ENCODE measurements at places on chromosomes 3 and 15.

GRCh38 chr3:98945101-98945524 lies 43.6 kb upstream of the DCBLD2 start:
- no peak for DNase-seq

DNA sequence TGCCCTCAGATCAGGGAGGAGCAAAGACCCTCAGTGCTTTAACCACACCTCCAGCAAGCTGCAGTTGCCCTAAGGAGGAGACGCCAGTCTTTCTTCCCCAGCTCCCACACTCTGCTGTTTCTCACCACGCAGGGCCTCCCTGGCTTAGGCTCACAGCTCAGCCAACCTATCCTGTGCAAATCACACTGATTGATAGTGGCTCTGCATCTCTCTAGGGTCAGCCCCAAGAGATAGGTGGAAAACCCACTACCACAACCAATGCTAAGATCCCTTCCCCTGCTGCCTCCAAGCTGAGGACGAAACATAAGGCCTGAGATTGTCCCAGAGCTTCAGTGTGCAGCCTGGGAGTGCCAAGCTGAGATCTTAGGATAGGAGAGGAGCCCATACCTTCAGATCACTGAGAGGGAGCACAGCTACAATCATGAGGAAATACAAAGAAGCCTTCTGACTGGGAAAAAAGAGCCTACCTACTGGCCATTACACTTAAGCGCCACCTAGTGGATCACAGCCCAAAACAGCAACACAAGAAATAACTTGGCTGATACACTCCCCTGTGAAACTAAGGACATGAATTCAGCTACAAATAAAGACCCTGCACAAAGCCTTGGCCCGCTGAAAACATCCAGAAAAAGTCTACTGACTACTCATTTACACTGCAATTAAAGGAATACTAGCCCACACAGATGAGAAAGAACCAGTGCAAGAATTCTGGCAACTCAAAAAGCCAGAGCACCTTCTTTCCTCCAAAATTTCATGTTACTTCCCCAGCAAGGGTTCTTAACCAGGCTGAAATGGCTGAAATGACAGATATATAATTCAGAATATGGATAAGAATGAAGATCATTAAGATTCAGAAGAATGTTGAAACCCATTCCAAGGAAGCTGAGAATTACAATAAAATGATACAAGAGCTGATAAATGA lies 271.5 kb upstream of the DCBLD2 start:
- DNase-seq = peak; percentile 72

GRCh38 chr15:53586799-53587198 lies 172.7 kb downstream of the WDR72 start:
- no peak for DNase-seq

- DNase-seq = no peak
Observed at GRCh38 chr15:67156834-67157233, 91.4 kb downstream of the SMAD3 start.

DNA sequence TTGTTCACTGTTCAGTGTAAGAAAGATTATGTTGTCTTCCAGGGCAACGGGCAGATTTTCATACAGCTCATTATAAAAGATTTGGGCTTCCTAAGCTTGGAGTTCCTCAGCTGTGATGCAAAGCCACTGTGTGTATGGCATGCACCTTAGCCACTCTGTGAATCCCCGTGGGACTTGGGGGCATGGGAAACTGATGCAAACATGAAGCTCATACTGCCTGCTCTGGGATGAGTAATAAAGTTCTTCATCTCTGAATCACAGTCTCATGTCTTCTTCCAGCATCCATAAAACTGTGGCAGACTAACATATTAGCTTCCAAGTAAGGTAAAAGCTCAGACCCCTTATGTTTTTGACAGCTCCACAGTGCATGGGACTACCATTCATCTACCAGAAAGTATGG lies 154.3 kb upstream of the RORA start:
- DNase-seq = peak; percentile 63

GRCh38 chr3:32703491-32703972 lies 18.5 kb downstream of the CNOT10 start:
- no peak for DNase-seq

- DNase-seq = no peak
Observed at GRCh38 chr3:73447111-73447510, 177.6 kb downstream of the PDZRN3 start.

DNA sequence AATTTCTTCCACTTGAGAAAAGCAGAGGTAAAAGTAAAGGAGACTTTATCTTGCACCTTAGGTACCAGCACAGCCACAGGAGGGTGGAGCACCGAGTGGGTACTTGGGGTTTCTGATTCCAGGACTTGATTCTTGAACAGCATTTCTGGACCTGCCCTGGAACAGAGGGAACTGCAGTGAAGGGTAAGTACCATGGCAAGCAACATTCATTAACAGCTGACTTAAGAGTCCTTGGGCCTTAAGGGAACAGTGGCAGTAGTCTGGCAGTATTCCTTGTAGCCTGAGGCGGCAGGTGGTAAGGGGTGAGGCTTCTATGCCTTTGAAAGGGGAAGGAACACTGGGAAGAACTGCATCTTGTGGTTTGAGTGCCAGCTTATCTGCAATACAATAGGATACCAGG lies 551.9 kb downstream of the RSL24D1 start:
- DNase-seq = no peak

- DNase-seq = peak; percentile 74
Observed at GRCh38 chr3:156812521-156813335, 13.4 kb upstream of the LEKR1 start.

DNA sequence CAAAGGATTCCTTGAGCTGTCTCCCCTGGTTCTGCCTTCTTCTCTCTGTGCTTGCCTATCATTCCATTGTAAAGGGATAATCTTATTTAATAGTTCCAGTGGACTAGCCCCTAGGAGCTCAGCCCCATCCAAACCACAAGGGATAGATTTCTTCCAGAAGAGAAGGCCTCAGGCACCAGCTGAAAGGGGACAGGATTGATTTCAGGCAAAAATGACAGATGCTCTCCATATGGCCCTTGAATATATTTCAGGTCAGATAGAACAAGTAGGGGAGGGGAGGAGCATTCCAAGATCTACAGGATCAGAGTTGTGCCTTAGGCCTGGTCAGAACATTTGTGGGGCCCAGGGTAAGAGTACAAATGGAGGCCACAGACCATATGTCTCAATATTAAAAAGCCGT lies 85.3 kb downstream of the RPLP1 start:
- DNase-seq = no peak

GRCh38 chr3:196772897-196773296 lies 33.2 kb downstream of the PAK2 start:
- no peak for DNase-seq

DNA sequence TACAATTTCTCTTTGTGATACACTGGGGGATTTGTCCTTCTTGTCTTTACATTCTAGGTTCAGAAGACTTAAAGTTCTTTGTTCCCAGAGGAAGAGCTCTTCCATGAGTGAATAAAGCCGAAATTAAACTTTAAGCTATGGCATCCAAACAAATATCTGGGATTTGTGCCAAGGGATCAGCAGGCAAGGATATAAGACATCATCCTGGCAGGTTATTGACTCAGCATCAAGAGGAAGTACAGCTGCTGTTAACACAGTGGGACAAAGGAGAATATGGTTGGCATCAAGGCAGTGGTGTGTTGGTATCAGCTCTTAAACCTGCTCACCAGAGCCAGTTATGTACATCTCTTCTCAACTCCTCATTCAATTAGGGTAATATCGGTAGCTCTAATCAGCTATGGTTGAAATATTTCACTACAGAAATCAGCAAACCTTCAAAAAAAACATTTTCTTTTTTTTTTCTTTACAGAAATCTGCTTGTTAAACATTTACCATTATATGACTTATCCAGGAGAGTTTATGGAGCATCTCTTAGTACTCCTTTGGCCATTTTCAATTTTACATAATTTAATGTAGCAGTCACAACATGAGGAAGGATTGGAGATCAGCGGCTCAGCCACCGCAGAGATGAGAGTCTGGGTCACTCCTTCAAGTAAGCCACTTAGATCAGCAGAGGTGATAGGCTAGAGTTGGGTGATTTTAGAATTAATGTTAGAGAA lies 1198.6 kb upstream of the EPHA6 start:
- no peak for DNase-seq

GRCh38 chr15:70437882-70438451 lies 325.4 kb downstream of the UACA start:
- DNase-seq = no peak

GRCh38 chr3:34005886-34006285 lies 207.5 kb downstream of the PDCD6IP start:
- peak; percentile 91 for DNase-seq

DNA sequence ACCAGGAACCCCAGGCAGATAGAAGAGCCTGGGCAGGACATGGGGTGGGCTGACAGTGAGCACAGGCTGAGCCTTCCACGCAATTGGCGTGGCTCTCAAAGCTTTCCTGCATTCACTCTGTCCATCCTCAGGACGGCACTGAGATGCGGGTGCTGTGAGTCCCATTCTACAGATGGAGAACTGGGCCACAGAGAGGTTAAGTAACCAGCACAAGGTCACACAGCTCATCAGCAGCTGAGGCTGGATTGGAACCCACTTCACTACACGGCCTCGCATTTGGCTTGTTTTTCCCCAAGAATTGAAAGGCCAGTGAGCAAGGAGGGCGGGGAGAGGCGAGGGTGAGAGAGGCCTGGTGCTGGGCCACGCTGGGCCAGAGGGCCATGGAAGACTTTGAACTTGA lies 36.0 kb upstream of the GRIP2 start:
- no peak for DNase-seq

- peak; percentile 76 for DNase-seq
Observed at GRCh38 chr3:141477224-141477623, 9.6 kb upstream of the RASA2 start.

GRCh38 chr15:33722005-33722672 lies 246.2 kb upstream of the CHRM5 start:
- DNase-seq = peak; percentile 55

- no peak for DNase-seq
Observed at GRCh38 chr3:73134034-73134433, 72.6 kb downstream of the EBLN2 start.

GRCh38 chr3:39011191-39011736 lies 40.5 kb downstream of the SCN11A start:
- no peak for DNase-seq

DNA sequence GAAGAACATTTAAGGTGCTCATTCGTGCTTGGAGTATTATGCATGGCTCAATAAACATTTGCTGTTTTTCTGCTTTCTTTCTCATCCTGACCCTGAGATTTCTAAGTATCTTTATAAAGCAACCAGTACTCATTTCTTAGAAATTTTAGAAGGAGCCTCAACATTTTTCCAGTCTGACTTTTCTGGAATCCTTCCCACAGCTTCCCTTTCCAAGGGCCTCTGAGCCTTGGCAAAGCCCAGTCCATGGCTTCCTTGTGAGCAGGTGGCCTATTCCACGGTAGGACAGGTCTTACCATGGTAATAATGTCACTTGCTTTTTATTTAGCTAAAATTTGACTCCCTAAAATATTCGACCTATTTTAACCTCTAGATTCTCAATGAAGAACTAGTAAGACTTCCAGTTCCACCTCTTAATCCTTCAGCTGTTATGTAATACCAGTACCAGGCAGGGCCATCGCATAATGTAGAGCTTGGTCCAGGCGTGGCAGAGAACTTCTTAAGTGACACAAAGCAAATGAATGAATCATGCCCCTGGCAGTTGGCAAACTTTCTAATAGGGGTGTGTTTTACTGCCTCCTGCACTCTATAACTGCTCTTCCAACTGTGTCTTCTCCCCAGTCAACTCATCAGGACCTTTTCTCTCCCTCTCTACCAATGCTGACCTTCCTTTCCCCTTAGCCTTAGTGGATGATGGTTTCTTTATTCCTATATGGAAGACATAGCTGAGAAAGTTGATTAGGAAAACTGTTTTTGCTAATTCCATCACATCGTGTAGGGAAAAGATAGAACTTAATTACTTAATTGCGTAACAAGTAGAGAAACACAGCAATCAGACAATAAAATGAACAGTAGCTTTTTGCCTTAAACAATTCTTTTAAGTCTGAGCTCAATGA lies 894 bp upstream of the TM4SF4 start:
- DNase-seq = peak; percentile 98

GRCh38 chr3:129118745-129119144 lies 2.9 kb downstream of the RAB43 start:
- no peak for DNase-seq

- peak; percentile 77 for DNase-seq
Observed at GRCh38 chr3:159897331-159898075, 91.1 kb upstream of the IL12A start.

DNA sequence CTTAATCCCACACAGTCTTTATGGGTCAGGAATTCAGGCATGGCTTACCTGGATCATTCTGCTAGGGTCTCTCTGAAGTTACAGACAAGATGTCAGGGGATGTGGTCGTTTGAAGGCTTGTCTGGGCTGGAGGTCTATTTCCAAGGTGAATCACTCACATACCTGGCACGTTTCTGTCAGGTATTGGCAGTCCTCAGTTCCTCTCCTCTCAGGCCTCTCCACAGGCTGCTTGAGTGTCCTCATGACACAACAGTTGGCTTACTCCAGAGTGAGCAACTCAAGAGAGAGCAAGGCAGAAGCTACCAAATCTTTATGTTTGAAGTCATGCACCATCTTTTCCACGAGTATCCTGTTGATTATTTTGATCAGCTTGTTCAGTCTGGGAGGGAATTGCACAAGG lies 43.9 kb upstream of the PARP14 start:
- no peak for DNase-seq

DNA sequence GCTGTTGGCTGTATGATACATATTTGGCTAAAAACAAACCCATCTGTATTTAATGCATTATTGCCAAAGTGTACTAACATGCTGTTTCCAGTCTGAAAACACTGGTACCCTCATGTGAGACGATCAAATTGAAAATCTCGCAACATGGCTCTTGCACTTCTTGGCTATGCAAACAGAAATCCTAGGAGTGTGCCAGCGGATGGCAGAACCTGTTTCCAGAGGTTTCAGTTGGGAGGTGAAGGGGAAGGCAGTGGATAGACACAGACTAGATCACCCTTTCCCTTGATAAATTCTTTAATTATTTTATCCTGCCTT lies 350.3 kb downstream of the TUSC7 start:
- DNase-seq = no peak

DNA sequence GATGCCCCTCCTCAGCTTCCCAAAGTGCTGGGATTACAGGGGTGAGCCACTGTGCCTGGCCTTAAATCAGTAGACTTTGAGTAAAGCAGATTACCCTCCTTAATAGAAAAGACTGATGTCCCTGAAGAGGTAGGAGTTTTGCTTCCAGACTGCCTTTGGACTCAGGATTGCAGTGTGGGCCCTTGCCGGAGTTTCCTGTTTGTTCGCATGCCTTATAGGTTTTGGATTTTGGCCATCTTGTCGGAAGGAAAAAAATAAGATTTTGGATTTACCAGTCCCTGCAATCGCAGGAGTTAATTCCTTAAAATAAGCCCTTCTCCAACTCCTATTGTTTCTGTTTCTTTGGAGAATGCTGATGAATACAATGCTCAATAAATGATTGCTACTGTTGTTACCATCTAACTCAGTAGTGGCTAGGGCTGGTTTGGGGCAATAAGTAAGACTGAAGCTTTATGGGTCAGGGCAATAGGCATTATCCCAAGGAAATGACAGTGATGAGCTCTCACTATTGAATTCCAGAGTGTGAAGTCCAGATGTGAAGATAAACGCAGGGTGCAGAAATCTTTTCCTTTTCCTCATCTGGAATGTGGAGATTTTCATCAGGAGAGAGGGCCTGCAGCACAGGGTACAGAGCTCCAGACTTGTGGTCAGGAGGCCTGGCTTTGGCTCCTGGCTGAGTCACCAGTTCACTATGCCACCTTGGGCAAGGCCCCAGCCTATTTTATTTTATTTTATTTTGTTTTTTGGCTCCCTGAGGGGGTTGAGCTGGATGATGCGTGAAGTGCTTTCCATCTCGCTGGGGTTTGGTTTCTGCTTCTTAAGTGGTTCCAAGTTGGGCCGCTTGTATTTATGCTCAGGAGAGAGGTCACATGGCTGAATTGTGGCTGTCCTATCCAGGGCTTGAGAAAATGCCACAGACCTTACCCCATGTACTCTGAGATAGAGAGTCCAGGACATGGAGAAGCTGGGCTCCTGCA lies 25.3 kb downstream of the FOXL2 start:
- DNase-seq = peak; percentile 80

All from LHCN-M2 (cell line).